Hepatocyte (in vitro differentiated cells): ENCODE measurements at places on chromosomes 5 and 9.

DNA sequence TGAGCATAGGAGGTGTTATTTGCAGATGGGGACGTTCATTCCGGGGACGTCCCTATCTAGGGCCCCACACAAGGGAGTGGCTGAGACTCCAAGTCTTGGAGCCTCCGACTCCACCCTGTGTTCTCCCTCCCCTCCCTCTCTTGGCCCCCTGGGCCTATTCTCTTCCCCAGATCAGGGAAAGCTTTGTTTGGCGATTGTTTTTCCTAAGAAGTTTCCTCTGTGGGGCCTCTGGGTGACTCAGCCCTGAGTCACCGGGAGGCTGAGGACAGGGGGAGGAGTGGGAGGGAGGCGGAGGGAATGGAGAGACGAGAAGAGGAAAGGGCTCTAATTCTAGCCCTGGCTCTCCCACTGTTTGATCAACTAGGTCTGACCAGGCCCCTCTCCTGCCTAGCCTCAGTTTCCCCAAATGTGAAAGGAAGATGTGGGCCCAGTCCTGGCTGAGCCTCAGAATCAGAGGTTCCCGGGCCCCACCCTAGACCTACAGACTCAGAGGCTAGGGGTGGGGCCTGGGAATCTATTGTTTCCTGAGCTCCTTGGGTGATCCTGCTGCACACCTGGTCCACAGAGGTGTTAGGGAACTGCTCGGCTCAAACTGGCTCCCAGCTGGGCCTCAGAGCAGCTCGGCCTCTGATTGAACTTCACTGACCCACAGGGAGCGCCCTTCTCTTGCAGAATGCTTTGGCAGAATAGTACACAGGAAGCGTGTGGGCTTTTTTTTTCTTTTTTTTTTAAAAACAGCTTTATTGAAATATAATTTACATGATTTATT, 19.2 kb downstream of the GSN start:
- DNase-seq, result peak; percentile 94

DNA sequence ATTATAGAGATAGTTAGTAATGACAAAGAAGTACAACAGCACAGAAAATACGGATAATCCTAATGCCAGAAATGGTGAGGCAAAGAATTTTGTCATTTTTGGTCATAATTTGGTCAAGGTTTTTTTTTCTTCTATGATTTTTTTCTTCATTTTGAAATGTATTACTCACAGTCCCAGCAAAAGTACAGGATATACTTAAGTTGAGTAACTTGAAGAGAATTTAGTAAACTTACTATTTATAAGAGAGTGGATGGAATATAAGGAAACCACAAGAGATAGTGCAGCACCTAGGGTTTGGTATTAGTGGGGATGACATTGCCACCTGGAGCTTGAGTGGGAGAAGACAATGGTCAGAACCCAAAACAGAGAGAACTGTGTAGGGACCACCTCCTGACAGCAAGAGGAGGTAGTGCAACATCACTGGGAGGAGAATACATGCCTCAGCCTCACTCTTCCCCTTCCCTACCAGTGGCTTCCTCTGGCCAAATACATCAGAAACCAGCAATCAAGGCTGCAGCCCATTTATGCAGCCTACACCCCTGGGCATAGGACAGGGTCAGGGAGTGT, 434.5 kb upstream of the TRPC7 start:
- DNase-seq, result no peak

GRCh38 chr5:67488885-67489284, 292.3 kb upstream of the CD180 start:
- no peak for DNase-seq

GRCh38 chr9:123928533-123929176, 1.3 kb downstream of the DENND1A start:
- DNase-seq, result no peak

DNA sequence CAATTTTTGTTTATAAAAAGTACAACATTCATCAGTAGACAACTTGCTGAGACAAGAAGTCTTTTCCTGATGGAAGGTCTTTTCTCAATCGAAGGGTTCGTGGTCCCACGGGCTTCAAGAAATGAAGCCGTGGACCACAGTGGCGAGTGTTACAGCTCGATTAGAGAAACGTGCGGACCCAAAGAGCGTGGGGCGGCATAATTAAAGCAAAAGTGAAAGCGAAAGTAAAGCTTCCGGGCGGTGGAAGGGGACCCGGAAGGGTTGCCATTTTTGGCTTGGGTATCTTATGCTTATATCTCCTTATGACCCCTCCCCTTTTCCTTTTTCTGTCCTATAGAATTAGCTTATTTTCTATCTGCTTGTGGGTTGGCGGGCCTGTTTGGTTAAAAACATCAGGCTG, 2309.4 kb upstream of the ACO1 start:
- DNase-seq, result no peak

DNA sequence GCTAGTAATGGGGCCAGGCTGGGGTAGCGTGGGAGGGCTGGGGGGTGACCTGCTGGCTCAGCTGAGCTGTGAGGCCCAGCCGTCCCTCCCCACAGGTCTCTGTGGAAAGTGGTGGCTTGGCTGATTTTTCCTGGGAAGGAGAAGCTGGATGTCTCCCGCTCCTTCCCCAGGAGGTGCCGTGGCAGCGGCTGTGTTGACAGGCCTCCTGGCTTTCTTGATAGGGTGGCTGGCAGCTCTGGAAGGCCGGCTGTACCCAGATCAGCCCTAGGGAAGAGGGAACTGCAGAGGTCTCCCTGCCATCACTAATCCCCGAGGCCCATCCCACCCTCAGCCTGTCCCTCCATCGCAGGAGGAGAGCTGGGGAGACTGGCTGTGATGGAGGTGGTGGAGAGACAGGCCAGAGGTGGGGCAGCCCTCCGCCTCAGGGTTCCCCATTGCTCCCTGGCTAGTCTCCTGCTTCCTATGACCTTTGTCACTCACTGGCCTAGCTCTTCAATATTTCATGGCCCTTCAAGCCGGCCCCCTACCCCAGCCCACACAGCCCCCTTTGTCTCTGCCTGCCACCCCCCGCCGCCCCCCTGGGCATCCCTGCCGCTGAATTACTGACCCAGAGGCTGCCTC, 6.8 kb downstream of the CXXC5 start:
- no peak for DNase-seq

GRCh38 chr5:145948921-145949320, 12.5 kb downstream of the SH3RF2 start:
- no peak for DNase-seq

GRCh38 chr5:54644226-54644625, 126.7 kb downstream of the SNX18 start:
- no peak for DNase-seq

- no peak for DNase-seq
Observed at GRCh38 chr5:87413343-87413645, 564 bp upstream of the CCNH start.

GRCh38 chr5:139262059-139262741, 31.3 kb upstream of the MATR3 start:
- no peak for DNase-seq

DNA sequence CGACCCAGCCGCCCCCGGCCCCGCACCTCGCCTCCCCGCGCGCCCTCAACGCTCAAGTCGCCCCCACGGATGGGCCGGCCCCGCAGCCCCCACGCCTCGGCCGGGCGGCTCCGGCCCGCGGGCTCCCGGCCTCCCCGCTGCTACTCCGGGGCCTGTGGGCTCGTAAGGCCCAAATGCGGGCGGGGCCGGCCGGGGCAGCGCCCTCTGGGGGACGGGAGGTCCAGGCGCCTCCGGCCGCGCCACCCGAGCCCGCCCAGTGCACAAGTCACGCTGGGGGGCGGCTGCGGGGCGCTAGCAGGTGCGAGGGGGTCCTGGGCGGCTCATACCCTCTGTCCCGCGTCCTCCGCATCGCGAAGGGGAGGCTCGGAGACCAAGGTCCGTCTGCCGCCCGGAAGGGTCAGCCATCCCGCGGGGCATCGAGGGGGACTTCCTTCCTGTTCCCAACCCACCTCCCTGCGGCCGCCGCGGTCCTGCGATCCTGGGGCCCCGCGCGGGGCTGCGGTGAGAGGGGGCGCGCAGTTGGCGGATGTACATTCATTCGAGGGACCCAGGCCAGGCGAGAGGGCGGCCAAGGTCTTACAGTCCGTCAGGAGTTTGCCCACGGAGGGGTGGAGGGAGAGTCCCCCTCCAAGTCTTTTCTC, at the start of gene CIZ1:
CIZ1 (minus strand) TSS at position 167 of the 641 bp plus-strand sequence. CDS start 715 bp downstream, outside the sequence.
- peak; percentile 93 for DNase-seq

- peak; percentile 47 for DNase-seq
Observed at GRCh38 chr9:133075925-133076630, 14.3 kb downstream of the CEL start.

DNA sequence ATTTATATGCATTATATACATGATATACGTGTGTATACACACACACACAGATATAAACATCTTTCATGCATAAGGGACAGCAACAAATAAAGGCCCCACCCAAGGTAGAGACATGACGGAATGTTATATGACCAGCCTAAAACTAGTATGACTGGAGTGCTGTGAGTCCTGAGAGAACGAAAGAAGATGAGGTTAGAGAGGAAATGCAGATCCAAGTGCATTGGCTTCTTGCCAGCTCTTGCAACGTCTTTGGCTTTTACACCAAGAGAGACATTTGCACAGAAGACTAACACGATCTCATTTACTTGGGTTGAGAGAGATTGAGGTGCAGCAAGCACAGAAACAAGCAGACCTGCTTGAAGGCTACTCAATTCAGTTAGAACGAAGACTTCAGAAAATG, 23.0 kb downstream of the CDH10 start:
- peak; percentile 52 for DNase-seq

- peak; percentile 37 for DNase-seq
Observed at GRCh38 chr5:149940077-149940574, 4.5 kb downstream of the PDE6A start.

GRCh38 chr5:72523960-72524582, 16.9 kb upstream of the ZNF366 start:
- peak; percentile 68 for DNase-seq

DNA sequence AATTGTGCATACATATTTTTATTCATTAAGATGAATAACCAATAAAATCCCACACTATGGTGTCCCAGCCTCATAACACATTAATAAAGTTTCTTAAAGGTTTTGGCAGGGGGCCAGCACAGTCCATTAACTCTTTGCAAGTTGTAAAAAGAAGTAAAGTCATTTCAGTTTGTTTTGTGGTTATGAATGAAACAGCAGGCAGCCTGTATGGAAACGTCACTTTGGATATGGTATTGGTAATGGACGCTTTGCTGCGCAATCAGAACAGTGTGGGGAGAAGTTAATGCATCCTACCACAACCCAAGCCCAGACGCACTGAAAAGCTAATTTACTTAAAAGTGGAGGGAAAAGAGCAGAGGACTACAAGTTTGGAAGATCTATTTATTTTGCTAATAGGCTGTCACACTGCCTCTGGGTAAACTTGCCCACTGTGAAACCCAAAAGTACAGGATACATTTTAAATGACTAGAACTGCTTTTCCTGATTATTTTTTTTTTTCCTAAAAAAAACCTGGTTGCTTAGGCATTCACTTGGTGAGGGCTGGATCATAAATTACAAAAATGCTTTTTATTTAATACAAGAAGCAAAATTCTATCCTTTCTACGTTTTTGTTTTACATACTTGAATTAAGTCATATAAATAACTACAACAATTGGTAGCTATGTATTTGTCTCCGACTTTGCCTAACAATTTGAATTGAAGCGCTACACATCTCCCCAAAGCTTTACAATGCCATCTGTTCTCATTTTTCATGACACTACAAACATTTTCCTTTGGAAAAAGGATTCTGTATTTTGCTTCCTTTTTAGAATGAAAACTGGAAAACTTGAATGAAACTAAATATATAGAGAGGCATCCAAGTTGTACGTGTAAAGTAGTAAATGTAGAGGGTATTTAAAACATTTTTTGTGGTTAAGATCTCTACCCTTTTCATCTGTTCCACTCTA, 104.3 kb downstream of the NFIB start:
- DNase-seq, result no peak

DNA sequence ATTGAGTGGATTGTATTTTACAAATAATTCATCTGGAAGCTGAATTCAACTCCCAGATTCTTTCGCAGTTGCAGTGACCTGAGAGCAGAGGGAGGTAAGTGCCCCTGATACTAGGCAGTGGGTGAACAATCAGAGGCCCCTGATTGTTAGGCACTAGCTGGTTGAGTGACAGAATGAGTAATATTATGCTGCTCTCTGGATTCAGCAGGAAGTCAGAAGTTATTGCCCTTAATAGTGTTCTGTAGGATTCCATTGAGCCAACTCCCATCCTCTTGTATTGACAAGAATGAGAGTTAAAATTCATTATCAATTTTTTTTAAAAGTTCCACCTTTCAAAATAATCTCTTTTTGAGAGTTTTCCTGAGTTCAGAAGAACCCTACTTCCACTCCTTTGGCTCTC, 301.2 kb downstream of the DTWD2 start:
- DNase-seq, result no peak

- DNase-seq, result no peak
Observed at GRCh38 chr5:59420596-59420995, 472.9 kb downstream of the PDE4D start.

DNA sequence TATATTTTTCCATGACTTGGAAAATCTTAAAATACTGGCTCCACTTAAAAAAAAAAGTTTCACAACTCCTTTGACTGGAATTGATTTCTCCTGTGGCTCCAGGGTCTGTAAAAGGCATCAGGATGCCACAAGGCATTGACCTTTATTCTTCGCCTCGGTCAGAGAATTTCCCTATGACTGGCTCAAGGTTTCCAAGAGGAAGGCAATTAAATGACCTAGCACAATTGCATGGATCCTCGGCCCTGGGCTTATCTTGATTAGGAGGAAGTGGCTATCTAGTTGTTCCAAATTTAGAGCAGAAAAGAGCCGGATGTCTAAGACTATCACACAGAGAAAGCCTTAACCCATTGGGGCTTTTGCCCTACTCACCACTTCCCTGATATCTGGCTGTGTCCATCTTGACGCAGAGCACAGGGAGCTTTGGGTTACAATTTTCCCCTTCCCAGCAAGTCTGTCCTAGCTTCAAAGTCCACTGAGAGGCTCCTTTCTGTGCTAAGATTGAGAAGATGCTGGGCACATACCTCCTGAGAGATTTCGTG, 56.9 kb upstream of the COL15A1 start:
- no peak for DNase-seq

DNA sequence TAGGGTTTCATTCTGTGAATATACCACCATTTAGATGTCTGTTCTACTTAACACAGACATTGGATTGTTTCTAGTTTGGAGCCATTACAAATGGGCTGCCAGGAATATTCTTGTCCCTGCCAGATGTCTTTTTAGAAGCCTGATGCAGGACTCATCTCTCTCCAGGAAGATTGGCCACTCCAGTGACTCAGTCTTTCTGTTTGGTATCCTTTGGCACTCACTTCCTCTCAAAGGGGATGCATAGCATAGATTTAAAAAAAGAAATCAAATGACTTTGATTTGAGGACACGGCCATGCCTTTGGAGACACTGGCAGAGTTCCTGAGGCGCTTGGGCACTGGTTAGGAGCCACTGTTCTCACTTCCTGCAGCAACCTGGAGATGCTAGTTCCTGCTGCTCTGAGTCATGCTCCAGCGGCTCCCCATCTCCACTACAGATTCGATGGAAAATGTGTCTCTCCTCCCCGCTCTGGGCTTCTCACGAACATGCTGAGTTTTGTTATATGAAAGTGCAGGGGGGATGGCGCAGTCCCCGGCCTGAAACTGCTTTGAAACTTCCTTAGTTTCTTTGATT, 3.5 kb upstream of the ZNF366 start:
- DNase-seq, result no peak

DNA sequence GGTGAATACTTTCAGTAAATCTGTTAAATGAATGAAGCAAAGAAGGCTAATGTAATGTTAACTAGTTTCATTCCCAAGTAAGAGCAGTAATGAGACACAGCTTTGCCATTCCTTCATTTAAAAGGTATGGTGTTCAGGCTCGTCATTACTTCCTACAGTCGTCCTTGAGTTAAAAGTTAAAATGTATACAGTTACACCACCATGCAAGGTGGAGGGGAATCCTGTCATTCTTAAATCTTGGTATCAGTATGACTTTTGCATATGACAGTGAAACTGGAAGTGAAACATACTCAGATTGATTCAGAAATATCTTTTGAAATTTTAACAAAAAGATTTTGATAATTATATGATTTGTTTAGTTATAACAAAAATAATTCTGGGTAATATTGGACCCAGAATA, 25.9 kb downstream of the MTRR start:
- no peak for DNase-seq
